Left forelimb (tissue), 1 donor: ENCODE measurements at places on chromosomes 4 and X.

- DNase-seq = no peak
These were observed 98.9 kb upstream of the ADRA2C start for GRCh38 chr4:3667258-3667657.

GRCh38 chr4:89353514-89353913 is 45.9 kb upstream of the GPRIN3 start:
- DNase-seq = no peak

DNA sequence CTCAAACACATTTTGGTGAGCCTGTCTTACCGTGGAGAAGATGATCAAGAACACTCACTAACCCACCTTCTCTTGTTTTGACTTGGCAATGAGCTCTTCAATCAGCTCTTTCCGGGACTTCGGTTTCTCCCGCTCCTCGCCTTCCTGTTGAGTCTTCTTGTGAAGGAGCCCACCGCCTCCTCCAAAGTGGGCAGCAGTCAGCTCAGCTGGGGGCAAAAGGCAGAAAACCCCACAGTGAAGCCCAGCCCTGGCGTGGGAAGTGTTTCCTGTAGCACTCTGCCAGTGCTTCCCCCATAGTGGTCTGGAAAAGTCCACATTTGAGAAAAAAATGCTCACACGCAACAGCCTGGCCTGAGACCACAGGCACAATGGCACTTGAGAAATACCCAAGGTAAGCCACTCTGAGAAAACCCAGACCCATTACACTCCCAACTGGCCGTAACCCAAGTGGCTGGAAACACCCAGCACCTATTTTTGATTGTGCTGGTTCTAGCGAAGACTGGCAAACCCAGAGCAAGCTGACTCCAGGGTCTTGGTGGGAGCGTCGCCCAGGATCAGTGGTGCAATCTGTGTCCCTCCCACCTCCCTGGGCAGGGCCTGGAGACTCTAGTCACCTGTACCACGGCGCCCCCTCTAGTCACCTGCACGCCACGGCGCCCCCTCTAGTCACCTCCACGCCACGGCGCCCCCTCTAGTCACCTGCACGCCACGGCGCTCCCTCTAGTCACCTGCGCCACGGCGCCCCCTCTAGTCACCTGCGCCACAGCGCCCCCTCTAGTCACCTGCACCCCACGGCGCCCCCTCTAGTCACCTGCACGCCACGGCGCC is 8.6 kb downstream of the NOP14 start:
- DNase-seq = no peak

DNA sequence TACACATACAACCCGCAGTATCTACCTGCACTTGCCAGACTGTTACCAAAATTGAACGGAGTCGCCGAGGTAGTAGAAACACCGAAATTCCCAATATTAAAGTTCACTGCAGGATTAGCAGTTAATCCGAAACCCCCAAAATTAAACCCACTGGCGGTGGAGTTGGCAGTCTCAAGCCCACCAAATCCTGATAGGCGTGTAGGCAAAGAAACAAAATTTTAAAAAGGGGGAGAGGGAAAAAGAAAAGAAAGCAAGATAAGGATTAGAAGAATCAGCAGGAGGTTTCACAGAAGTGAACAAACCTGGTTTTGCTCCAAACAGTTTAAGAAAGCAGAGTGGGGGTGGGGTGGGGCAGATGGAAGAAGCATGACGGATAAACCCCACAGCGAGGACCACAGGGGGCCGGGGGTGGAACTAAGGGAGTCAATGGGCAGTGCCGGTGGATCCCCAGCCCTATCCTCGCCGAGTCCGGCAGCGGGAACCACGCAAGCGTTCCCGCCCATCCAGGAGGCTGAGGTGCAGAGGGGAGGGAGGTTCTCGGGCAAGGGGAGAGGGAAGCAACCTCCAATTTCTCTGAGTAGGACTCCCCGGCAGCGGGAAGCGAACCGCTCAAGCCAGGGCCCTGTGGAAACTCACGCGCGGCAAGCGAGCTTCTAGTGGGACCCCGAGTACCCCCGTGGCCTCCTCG is 599 bp downstream of the NUP54 start:
- no peak for DNase-seq

DNA sequence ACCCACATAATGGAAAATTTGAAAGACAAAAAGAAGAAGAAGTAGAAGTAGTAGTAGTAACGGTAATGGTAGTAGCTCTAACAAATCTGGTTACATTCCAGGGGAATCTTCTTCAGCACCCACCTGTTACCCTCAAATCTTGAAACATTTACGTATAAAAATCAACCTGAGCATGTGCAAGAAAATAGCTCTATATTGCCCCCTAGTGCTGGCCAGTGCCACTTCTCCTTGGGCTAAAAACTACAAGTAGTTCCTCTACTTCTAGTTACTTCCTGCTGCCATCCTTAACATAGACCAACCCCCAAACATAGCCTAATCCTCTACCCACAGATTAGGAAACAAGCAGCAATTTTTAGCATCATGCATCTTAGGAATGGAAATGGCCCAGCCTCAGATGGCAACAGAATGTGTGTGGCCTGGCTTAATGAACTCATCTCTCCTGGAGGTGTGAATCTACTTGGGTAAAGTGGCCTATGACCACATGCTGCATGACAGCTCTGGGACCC is 3.1 kb downstream of the PDGFC start:
- DNase-seq = no peak

- DNase-seq = no peak
These were observed 4.4 kb downstream of the PLAC1 start for GRCh38 chrX:134653835-134654234.

DNA sequence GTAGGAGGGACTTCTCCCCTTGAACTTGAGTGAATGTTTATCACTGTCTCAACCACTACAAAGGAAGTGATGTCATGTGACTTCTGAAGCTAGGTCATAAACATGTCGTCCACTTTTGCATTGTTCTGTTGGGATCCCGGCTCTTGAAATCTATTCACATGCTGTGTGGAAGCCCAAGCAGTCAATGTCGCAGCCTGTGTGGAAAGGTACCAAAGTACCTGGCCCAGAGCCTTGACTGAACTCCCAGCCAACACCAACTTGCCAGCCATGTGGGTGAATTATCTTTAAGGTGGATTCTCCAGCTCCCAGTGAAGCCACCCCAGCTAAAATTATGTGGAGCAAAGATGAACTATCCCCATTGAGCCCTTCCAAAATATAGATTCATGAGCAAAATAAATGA is 85.0 kb upstream of the USP38 start:
- no peak for DNase-seq

GRCh38 chrX:130719413-130719812 is 183.6 kb downstream of the ENOX2 start:
- no peak for DNase-seq

DNA sequence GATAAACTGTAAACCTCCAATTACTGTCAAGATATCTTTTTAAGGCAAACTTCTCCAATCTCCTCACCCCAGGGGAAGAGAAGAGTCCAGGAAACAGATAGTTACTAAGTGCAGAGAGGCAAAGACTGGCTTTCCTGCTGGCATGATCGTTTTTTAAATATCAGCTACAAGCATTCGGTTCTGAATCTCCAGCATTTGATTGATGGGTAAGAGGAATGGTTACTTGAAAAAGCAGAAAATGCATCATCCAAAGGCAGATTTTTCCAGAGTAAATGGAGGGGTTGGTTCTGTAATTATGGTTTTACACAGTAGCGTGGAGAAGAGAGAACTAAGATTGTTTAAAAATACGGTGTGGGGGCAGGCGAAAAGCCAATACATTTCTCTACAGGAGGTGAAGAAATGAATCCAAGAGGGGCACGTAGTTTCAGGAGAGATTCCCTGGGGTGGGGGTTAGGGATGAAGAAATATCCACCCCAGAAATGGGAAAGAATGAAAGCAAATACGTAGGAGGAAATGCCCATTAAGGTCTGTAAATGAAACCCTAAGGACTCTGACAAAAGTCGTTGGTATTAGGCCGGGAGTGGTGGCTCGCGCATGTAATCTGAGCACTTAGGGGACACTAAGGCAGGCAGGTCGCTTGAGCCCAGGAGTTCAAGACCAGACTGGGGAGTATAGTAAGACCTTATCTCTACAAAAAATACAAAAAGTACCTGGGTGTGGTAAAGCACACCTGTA is 248.3 kb downstream of the DHRSX start:
- DNase-seq = no peak

DNA sequence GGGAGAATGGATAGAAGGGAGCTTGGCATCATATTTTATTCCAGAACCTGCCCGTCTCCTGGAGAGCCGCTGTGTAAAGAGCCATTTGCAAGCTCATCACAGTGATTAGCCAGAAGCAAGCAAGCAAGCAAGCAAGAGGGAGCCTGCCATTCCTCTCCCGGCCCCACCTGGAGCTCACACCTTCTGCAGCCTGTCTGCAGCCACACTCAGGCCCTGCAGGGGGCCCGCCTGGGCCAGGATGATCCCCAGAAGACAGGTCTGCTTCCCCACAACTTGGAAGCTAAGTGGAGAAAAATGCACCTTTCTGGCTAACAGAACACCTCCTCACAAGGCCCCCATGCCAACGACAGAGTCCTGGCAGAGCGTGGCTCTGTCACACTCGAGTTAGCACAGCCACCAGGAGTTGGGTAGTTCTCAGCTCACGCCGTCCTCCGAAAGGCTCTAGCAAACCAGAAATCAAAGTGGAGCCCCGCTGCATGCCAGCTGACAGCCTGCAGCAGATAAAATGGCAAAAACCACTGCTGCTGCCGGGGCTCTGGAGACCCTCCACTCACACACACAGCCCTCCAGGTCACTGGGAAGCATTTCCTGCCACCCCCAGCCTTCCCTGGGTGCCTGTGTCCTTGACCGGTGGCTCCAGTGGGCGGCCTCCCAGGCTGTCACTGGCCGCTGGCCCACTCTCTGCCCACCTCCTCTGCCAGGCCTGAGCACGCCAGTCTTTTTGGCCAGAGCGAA is 54.9 kb downstream of the DCTD start:
- no peak for DNase-seq

- DNase-seq = no peak
These were observed 55.4 kb downstream of the NPNT start for GRCh38 chr4:105950701-105951100.

DNA sequence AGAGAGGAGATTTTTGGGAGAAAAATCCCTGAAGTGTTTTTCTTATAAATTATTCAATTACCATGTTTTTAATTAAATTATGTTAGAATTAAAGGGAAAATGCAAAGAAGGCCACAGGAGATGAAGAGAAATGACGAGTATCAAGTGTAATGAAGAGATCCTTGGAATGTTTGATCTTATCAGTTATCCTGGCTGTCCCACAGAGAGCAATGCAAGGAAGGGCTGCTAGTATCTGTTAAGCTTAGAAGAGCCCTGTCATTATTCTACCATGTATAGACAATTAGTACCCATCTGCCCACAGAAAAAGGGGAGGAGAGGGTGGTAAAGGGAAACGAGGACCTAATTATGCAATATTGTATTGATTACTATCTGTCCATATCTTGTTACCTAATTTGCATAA is 257.1 kb downstream of the BANK1 start:
- no peak for DNase-seq

DNA sequence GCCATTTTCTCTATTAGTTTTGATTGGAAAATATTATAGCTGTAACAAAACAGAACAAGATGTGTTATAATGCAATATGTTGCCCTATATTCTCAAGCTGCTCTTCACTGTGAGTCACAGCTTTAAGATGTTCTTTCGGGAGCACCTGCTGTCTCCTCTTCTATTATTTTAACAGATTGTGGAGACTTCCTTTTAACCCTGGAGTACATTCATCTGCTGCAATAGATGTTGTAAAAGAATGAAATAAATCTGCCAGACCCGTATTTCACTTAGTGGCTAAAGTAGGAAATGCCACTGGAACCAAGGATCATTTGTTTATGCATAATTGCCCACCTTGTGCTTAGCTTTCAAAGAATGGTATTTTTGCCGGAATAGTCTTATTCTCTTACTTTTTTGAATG is 11.1 kb downstream of the LSM6 start:
- no peak for DNase-seq

GRCh38 chr4:15317246-15317645 is 110.6 kb upstream of the C1QTNF7 start:
- no peak for DNase-seq

DNA sequence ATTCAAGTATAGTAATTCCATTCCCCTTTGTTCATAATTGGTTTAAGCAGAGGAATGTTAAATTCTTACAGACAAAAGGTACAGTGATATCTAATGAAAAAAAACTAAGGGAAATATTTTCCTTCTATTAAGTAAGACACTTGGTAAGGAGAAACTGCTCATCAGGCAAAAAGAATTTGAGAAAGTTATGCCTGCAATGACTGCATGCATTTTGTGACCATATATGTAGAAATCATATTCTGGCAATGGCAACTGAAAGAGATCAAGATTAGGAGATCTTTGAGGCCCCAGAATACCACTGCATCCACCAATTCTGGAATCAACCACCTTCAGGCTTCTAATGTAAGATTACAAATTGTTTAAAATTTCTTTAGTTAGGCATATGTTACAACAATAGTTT is 364.8 kb downstream of the PCDH10 start:
- no peak for DNase-seq

GRCh38 chr4:187179086-187180058 is 455.7 kb upstream of the FAT1 start:
- DNase-seq = no peak

- no peak for DNase-seq
These were observed 404 bp downstream of the PPP2R3B start for GRCh38 chrX:386239-386767.

GRCh38 chr4:56050625-56051024 is 101.9 kb downstream of the CEP135 start:
- no peak for DNase-seq

GRCh38 chr4:83108101-83108861 is 6.2 kb downstream of the PLAC8 start:
- no peak for DNase-seq

DNA sequence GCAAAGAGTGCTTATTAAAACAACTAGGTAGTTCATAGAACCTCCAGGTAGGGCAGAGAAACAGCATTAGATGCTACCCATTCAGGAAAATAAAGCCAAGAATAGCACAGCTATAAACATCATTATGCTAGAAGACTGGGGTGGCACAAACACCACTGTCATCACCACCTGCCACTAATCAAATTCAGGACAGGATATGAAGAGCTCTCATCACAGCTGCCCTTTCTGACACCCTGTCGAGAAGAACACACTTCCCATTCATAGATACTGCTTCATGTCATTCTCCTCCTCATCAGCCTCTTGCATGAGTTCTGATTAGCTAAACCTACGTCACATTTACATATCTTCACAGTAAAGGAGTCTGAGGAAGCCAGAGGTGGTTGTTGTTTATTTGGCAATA is 692.3 kb upstream of the HS3ST1 start:
- DNase-seq = no peak

GRCh38 chr4:26035921-26036320 is 121.9 kb downstream of the SMIM20 start:
- DNase-seq = no peak

- DNase-seq = no peak
These were observed 425.9 kb downstream of the TMA16 start for GRCh38 chr4:163920426-163920825.

DNA sequence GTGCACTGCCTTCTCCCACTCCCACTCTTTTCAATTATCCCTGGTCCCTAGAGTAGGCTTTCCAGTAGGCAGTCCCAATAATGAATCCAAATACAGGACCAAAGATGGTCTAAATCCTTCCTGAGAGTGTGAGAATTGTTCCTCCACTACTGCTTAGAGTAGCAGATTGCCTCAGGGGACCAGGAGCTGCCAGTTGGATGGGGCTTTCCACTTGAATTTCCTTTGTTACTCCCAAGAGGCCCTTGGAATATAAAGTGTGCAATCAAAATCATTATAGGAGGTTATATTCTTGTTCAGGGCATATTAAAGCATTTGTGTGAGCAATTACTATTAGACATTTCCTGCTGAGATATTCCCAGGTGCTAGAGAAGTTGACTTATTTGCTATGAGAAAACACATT is 156.6 kb upstream of the TLL1 start:
- no peak for DNase-seq
